ENCODE measurements at places on chromosomes 7 and 10.

DNA sequence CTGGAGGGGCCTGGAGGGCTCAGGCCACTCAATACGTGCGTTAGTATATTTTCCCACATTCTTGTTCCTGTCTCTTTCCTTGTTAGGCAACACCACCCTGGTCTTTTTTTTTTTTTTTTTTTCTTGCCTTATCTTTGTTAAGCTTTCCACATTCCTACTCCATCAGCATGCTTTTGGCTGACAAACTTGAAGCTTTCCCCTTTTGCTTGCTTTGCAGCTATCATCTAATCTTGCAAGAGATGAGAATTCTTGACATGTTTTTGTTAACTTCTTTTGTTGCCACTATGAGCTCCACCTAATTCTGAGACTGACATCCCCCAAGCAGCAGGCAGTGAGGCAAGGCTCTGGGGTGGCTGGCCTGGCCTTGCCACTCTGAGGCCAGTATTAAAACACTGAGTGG, 52.5 kb upstream of the NRP1 start:
- no peak for DNase-seq

GRCh38 chr7:36796850-36797536, 72.7 kb upstream of the AOAH start:
- no peak for DNase-seq

GRCh38 chr10:132915411-132915810, 27.0 kb downstream of the CFAP46 start:
- no peak for DNase-seq

- no peak for DNase-seq
Measured at GRCh38 chr10:43263551-43264343, 3.1 kb downstream of the RASGEF1A start.

DNA sequence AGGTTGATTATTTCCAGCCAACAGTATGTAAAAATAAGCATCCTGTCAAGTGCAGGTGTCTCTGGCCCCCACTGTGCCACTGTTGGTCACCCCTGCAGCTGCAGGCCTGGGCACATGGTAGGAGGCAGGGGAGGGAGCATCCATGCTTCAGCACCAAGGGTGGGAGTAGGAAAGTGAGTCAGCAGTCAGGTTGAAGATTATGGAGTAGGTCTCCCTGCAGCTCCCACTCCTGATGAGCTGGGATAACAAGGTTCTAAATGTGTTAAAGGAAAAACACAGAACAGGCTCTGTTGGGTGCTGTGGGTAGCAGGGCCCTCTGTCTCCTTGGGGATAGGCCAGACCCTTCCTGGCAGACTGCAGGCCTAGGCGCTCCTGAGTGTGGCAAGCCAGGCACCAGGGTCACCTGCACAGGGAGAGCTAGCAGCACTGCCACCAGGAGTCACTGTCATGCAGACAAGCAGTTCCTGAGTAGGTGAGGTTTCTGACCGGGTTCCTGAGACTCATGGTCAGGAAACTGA, 59.3 kb downstream of the NUDCD3 start:
- DNase-seq = peak; percentile 80

DNA sequence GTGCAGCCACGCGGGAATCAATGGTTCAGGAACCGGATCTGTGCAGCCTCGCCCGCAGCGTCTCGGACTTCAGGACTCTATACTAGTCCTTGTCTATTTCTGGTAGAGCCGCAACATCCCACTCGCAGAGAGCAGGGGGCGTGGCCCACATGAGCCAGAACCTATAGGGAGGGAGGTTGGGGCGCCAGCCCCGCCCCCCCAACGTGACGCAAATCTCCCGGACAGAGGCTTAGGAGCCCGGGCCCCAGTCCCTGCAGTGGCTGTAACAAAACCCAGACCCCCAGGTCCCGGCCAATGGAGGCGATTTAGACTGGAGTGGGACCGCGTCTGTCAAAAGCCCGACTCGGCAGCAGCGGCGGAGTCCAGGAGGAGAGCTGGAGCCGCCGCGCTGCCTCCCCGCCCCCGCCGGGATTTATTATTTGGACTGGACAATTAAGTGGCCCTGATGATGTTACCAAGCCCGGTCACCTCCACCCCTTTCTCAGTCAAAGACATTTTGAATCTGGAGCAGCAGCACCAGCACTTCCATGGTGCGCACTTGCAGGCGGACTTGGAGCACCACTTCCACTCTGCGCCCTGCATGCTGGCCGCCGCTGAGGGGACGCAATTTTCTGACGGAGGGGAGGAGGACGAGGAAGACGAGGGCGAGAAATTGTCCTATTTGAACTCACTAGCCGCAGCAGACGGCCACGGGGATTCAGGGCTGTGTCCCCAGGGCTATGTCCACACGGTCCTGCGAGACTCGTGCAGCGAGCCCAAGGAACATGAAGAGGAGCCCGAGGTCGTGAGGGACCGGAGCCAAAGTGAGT, at the start of gene NKX2-3:
Gene NKX2-3 (plus strand): TSS at position 256 of the 809 bp plus-strand sequence. CDS start 190 bp downstream, at position 446.
- DNase-seq = peak; percentile 75

- DNase-seq = no peak
Measured at GRCh38 chr7:148118371-148118770, 472.2 kb upstream of the C7orf33 start.

Data from GM10248 (cell line).